ENCODE measurements at places on chromosomes 11 and 22.

GRCh38 chr11:74743640-74744039 is 5.0 kb upstream of the RNF169 start:
- no peak for DNase-seq

DNA sequence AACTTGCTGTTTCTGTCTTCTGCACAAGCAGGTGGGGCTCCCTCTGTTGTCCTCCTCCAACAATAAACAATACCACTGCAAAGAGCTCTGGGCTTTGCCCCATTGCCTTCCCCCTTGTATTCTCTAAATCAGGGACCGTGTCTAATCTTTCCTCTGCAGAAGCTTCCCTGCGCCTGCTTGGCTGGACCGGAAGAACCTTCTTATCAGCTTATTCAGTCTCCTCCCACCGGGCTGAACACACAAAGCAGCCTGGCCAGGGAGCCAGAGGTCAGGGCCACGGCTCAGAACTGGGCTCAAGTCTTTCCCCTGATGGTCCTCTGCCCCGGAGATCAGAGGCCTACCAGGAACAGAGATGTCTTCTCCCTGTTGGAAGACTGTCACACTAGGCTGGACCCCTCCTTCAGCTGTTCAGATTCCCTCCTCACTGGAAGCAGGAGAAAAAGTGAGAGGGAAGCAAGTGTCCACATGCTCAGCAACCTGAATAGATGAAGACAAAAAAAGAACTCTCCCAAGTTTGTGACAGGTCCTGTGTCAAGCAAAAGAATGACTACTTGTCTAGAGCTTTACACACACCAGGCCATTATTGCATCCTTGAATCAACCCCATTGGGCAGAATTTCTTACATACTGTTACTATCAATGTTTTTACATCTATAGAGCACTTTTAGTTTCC is 63.7 kb downstream of the RAB30 start:
- DNase-seq = no peak

DNA sequence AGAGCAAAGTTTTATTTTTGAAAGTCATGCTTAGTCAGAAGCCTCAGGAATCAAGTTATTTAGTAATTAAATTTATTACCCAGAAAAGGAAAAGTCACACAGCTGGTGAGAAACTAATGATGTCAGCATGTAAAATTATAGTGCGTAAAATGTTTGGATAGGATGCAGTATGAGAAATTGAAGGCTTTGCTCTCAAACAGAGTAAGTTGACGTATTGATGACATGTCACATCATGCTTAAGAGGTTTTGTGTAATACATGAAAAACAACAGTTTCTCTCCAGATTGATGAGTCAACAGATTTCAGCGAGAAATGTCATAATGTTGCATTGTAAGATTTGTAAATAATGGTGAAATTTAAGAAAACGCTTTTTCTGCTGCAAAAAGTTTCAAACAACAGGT is 769.8 kb downstream of the METTL15 start:
- no peak for DNase-seq

GRCh38 chr22:48942698-48943566 is 884.7 kb downstream of the BRD1 start:
- no peak for DNase-seq

Measured in CD8-positive, alpha-beta T cell (primary cell).